Common myeloid progenitor, CD34-positive (primary cell): ENCODE measurements at places on chromosomes 11 and 22.

DNA sequence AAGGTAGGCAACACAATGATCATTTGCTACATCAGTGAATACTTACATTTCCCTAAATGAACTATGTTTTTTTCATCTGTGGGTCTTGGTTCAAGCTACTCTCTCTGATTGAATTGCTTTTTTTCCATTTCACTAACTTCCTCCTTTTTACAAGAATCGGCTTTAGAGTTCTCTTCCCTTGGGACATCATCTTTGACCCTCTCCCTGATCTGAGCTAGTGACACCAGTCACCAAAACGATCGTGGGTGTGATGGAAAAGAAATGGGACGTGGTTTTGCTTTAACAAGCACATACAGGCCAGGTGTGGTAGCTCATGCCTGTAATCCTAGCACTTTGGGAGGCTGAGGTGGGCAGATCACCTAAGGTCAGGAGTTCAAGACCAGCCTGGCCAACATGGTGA is 129.9 kb downstream of the WT1 start:
- DNase-seq, result no peak

DNA sequence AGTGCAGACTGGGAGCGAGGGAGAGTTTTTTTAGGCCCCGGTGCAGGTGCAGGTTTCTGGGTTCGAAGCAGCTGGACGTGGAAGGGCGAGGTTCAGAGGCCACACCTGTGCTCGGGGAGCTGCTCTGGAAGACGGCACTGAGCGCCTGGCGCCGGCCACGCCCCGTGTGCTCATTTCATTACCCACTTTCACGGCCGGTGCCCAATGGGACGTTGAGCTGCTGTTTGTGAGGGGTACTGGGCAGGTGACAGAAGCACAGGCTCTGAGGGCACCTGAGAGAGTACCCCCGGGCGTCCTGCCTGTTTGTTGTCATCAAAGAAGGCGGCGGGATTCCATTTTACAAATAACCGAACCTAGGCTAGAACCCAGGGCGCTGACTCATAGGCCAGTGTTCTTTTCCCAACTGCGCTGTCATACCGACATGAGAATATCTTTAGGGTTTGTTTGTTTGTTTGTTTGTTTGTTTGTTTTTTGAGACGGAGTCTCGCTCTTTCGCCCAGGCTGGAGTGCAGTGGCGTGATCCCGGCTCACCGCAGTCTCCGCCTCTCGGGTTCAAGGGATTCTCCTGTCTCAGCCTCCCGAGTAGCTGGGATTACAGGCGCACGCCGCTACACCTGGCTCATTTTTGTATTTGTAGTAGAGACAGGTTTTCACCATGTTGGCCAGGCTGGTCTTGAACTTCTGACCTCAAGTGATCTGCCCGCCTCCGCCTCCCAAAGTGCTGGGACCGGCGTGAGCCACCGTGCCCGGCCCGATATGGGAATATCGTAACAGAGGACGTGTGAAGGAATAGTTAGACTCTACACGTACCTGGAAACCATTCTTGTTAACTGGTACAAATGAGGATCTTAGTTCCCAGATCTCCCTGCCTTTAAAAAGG is 16.6 kb upstream of the SPTBN2 start:
- DNase-seq, result peak; percentile 27

- no peak for DNase-seq
Observed at GRCh38 chr22:21702700-21703683, 32.6 kb downstream of the YPEL1 start.

GRCh38 chr11:34427186-34427805 is 11.4 kb upstream of the CAT start:
- peak; percentile 81 for DNase-seq

GRCh38 chr11:18754308-18754707 is 28.3 kb upstream of the IGSF22 start:
- DNase-seq, result no peak

DNA sequence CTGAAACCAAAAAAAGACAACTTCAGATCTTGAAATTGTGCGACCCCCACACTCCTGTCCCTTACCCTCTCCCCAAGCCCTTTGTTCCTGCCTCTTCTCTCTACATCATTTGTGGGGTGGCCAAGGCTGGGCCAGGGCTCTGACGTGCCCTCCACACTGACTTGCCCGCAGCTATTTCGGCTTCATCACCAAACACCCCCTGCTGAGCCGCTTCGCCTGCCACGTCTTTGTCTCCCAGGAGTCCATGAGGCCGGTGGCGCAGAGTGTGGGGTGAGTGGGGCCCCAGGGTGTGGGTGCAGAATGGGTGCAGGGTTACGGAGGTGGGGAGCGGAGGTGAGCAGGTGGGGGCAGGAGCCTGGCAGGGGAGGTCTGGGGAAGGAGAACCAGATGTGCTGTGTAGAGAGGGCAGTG is 9.5 kb downstream of the MAPK8IP2 start:
- no peak for DNase-seq

- DNase-seq, result no peak
Observed at GRCh38 chr11:3105791-3106735, 48.8 kb upstream of the CARS1 start.

DNA sequence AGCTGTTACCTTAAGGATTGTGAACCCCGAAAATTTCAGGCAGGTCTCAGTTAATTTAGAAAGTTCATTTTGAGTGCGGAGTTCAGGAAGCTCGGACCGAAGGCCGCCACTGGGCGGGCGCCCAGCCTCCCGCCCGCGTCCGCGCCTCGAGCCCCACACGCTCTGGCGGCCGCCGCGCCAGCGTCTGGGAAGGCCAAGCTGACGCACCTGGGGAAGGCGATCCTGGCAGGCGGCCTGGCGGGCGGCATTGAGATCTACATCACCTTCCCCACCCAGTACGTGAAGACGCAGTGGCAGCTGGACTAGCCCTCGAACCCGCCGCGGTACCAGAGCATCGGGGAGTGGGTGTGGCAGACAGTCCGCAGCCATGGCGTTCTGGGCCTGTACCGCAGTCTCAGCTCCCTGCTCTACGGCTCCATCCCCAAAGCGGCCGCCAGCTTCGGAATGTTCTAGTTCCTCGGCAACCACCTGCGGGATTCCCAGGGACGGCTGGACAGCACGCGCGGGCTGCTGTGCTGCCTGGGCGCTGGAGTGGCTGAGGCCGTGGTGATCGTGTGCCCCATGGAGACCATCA is 79.5 kb downstream of the CCDC83 start:
- no peak for DNase-seq

DNA sequence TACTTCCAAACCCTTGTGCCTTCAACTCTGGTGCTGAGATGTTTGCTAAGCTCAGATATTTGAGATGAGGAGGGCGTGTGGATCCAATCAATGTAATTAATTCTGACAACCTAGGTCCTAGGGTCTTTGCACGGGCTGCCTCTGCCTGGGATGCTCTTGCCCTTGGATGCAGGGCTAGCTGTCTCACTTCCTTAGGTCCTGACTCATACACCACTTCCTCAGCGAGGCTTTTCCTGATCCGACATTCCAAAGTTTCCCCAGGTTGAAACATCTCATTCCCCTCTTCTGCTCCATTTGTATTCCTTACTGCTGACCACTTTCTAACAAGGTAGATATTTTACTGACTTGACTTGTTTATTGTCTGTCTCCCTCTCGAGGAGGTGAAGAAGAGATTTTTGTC is 43.0 kb upstream of the NTM start:
- no peak for DNase-seq

DNA sequence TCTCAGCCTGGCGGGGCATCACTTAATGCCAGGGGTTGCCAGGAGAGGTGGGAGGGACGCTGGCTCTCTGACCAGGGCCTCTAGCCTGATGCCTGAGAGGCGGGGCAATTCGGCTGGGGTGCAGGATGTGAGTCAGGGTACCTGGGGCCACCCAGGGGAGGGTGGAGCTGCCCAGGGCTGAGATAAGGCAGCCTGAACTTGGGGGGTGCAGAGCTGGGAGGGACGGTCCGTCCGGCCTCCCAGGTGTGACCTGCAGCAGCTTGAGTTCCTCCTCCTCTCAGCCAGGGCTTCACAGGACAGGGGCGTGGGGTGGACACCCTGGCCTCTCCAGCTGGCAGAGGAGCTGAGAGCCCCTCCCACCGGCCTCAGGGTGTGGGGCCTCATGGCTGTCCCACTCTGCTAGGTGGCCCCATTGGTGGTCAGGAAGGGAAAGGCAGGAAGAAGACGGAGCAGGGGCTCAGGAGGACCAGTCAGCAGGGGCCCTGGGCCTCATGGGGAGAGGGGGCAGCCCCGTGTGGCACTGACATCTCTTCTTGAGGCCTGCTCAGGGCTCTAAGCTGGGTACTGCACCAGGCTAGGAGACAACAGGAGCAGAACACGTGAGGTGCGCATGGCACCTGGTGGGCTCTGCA is 942 bp upstream of the RPS6KA4 start:
- no peak for DNase-seq

DNA sequence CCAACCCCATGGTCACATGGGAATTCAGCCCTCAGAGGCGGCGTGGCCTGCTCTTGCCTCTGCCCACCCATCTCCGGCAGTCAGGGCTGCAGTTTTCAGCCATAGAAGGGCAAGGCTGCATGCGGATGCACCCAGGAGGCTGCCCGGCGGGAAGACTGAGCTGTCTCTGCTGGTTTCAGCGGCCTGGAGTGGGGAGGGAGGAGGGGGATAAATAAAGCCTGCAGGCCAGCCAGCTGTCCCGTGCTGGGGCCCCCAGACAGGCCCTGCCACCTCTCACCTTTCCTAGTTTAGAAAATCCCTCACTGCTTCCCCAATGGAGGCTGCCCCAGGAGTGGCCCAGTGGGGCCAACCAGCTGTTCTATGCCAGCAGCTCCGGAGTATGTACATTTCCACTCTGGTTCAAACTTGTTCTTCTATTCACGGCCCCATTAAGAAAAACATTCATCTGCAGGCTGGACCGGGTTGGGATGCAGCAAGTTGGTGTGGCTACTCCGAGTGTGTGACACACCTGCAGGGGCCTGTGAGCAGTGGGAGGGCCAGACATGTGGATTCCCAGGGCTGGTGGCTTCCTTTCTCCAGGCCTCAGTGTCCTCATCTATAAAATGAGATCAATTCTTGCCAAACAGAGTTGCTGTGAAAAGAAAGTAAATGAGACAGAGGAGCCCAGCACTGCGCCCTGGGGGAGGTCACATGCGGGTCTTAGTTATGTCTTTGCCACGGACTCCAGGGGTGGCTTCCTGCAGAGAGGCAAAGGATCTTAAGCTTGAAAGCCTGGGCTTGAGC is 5.0 kb downstream of the MICALL1 start:
- no peak for DNase-seq

DNA sequence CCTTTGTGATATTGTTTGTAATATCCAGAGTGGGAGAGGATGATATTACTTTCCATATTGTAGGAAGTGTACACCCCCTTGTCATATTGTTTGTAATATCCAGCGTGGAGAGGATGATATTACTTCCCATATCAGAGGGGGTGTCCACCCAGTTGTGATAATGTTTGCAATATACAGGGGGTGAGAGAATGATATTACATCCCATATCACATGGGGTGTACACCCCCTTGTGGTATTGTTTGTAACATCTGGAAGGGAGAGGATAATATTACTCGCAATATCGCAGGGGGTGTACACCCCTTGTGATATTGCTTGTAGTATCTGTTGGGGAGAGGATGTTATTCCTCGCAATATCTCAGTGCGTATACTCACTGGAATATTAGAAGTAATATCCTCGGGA is 61.5 kb downstream of the PRSS23 start:
- no peak for DNase-seq

DNA sequence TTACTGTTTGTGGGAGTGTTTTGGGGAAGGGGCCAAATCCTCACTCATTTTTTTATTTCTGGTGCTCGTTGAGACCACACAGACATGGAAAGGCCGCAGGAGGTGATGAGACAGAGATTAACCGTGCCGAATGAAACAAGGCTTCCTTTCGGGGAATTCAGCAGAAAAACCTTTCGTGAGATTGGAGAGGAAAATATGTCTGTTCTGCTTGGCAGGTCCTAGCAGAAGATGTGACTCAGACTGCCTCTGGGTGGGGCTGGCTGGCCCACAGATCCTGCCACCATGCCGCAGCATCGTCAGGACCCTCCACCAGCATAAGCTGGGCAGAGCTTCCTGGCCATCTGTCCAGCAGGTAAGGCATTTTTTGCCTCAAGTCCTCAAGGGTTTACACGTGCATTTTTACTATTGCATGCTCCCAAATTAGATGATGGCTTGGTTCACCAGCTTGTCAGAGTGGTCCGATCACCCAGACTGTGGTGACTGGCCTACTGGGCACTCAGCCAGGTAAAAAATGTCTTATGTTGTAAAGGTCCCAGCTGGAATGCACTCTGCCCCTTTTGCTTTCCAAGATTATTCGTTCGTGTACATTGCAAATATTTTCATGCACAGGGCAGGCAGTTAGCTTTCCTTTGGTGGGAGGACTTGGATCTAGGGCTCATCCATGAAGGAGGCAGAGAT is 1.5 kb downstream of the DDB2 start:
- peak; percentile 79 for DNase-seq

GRCh38 chr11:37849706-37850105 is 1251.7 kb upstream of the RAG2 start:
- DNase-seq, result no peak

DNA sequence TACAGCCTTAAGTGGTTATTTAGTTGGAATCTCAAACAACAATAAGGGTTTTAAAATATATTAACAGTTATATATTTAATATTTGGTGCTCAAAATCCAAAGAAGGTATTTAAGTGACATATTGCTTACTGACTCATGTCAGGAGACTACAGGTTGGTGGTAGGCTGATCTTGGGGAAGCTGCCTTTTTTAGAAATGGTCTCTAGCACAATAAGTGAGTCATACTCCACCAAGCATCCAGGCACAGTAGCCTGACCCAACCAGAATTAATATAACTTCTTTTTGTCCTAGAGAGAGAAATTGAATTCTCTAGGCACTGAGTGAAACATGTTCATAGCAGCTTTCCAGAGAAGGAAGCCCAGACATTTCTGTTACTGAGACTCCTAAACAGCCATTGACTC is 868.5 kb upstream of the TENM4 start:
- DNase-seq, result no peak

DNA sequence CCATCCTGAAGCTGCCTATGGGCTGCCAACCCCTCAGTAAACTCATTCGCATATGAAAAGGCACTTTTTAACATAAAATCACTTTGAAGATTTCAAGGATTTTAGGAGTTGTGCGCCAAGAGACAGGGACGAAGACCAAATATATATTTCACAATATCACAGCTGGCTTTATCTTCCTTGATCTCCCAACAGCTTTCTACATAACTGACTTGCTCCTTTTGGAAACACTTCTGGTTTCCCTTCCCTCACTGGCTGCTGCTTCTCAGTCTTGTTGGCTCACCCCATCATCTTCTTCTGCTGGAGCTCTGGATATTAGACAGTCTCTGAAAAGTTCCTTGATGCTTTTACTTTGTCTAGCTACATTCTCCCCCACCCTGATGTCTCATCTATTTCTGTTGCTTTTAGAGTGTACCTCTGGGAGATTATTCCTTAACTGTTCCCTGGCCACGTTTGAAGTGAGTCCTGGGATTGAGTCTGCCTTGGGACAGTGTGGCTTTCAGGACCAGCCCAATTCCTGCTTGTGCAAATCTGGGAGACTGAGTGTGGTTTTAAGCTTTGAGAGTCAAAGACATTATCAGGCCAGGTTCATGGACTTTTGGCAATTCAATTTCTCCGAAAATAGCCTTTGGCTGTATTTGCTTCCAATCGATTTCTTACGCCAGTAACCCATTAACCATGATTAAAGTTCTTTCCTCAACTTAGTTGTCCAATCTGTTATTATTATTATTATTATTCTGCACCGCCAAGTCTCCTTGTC is 30.9 kb upstream of the NNMT start:
- DNase-seq, result no peak

- DNase-seq, result peak; percentile 81
Observed at GRCh38 chr11:10450462-10451425, 4.3 kb upstream of the AMPD3 start.

GRCh38 chr11:57073128-57073527 is 84.4 kb downstream of the OR5AK2 start:
- no peak for DNase-seq
